ENCODE measurements at places on chromosomes 2 and 18.

DNA sequence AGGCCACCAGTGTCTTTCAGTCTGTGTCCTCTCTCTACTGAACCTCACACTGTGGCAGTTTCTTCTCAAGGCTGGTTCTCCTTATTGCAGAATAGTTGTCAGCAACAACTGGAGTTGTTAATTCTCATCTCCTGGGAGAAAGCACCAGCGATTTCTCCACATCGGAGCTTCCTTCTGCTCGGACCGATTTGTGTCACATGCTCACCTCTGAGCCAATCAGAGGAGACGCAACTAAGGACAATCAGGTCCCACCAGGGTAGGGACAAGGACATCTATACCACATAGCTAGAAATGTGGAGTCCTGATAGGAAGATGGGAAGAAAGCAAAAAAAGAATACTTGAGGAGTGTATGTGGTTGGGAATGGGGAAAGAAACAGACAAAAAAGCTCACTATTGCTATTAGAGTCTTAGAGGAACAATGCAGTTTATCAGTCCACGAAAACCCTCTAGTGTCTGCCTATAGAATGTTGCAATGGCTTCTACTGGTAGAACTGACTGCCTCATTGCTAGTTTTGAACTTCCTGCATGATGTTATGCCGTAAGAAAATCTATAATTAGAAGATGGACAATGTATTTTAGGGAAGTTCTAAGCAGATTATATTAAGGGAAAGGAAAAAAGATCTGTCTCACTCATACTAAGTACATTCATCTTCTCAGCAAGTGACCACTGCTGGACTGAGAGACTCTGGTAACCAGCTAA is 169.7 kb downstream of the CDCA7 start:
- peak; percentile 87 for DNase-seq

DNA sequence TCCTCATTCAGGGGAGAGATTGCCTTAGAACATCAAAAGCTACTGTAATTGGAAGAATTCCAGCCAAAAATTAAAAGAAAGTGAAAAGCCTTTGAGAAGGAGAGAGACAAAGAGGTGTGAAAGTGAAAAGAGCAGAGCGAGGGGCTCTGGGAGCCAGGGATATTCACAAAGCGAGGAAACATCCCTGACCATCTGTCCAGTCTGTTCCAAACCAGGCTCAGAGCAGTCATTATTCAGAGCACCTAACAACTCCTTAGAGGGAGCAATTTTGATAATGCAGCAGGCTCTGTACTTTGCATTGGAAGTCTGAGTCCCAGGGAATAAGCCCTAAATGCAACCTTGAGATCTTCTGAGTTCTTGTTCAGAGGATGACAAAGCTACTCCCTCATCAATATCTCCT is 119.1 kb upstream of the LYPD1 start:
- DNase-seq, result no peak

- no peak for DNase-seq
These were observed 199.4 kb downstream of the SPP2 start for GRCh38 chr2:234249873-234250272.

DNA sequence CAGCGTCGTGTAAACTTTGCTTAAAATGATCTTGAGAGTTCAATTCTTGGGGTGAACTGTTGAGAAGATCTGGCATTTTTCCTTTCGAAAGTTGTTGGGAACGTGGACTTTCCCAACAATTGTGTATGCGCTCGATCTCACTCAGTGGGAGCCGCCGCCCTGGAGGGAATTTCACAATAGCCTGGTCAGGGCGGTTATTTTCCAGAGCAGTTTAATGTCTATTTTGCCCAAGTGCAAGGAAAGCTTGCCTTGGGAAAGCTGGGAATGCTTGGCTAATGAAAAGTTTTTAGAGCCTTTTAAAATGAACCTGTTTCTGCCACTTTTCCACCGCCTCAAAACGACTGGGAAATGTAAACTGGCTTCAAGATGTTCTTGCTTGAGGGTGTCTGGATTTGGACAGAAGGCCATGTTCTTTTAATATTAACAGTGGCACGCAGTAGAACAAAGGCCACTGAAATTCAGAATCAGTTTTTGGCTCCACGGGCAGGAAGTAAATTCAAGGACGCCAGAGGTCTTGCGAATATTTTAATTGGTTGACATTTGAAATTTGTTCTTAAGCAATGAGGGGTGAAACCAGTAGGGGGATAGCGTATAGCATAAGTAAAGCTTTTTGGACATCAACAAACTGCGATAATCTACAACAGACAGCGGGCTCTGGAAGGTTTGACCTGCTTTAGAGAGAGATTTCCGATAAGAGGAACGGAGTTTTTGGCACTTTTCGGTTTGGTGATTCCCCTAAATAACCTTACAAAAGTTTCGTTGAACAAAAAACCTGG is 1.2 kb downstream of the CFLAR start:
- peak; percentile 96 for DNase-seq

DNA sequence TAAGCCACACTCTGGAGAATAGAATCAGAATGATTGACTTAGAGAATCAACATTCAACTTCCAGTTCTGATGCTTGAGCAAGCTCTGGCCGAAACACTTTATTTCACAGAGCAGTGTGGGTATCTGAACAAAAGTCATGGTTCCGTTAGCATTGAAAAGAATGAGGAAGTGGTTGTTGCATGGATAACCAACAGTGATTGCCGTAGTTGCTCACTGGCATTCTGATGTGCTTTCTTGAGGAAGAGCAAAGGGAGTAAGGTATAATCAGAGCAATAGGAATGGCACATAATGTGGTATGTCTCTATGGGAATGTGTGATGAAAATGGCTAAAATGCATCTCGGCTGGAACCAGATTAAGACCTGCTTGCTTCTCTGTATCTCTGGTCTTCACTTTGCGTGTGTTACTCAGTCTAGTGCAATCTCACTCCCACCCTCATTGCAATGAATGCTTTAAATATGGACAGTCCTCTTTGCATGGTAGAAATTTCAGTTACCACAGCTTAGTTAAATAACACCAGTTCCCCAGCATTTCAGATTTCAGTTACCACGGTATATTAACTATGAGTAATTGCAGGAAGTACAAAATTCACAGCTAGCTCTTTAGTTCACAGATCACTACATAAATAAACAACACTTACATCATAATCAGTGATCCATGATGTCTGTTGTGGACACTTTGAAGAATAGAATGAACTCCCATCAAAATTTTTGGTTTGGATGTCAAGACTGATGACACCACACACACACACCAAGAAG is 7.8 kb upstream of the RAB12 start:
- DNase-seq, result peak; percentile 69

DNA sequence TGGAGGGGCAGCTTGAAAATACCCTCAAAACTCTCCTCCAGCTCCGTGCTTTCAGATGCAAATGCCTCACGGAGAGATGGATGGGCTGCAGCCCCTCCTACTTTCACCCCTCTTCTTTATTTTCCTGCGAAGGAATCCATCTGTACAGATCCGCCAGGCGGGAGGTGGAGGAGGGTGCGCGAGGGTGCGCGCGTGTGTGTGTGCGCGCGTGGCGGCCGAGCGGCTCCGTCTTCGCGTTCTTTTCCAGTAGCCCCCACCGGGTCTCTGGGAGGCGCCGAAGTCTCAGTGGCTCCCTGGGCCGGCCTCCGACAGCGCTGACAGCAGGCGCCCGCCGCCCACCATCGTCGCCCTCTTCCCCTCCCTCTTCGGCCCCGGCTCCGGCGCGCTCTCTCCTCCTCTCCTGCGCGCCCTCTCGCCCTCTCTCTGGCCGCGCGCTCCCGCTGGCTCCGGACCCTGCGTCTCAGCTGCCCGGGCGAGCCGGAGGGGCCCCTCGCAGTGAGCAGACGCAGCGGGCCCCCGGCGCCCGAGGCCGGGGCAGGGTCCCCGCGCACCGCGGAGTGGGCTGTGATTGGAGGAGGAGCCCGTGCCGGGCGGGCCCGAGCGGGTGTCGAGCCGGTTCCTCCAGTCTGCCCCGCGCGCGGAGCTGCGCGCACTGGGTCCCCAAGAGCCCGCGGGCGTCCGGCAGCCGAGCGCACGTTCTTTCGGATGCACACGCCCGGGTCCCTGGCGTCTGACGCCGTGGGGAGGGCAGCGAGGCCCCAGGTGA is at the start of gene CDH7:
Gene CDH7 (plus strand): TSS at position 624 of the 766 bp plus-strand sequence. CDS start 11,831 bp downstream, outside the sequence.
- DNase-seq, result no peak

GRCh38 chr2:191862156-191862775 is 15.4 kb upstream of the CAVIN2 start:
- DNase-seq, result no peak

DNA sequence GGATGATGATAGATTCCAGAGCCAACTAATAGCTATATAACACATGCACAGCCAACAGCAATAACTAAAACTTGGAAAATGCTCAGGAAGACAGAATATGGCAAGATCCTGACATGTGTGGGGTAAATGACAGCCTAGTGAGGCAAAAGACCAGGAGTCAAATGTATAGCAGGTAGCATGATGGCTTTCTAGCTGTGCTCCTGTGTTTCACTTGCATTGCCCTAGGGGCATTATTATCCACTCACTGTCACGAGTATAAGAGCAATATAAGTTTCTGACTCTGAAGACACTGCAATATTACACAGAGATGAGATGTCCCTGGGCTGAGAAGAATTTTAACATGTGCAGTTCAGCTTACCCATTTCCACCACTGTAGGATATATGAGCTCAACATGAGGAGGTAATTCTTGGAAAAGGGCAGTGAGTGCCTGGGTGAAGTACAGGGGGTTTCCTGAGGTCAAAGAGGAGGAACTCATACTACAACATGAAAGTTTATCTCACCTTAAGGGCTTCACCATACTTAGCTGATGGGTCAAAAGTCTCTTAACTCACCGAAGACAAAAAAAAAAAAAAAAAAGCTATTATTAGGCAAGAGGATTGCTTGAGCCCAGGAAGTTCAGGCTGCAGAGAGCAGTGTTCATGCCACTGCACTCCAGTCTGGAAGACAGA is 1385.6 kb upstream of the SLC39A10 start:
- DNase-seq, result no peak

GRCh38 chr2:17375262-17375661 is 143.0 kb downstream of the RAD51AP2 start:
- no peak for DNase-seq

DNA sequence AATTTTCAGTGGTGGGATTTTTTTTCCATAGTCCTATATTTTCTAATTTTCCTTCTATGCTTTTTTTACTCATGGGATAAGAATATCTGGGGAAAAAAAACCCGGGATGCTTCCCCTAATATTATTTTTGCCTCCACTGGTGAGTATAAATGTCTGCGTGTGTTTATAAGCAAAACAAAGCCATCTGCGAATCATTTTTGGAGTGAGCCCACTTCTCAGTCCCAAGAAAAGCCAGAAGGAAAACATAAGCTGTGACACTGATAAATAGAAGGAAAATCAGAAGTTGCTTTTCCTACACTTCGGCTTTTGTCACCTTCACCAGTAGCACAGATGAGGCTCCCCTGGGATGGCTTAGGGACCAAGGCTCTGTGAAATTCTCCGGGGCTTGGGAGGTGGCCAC is 134.7 kb upstream of the PID1 start:
- DNase-seq, result no peak

DNA sequence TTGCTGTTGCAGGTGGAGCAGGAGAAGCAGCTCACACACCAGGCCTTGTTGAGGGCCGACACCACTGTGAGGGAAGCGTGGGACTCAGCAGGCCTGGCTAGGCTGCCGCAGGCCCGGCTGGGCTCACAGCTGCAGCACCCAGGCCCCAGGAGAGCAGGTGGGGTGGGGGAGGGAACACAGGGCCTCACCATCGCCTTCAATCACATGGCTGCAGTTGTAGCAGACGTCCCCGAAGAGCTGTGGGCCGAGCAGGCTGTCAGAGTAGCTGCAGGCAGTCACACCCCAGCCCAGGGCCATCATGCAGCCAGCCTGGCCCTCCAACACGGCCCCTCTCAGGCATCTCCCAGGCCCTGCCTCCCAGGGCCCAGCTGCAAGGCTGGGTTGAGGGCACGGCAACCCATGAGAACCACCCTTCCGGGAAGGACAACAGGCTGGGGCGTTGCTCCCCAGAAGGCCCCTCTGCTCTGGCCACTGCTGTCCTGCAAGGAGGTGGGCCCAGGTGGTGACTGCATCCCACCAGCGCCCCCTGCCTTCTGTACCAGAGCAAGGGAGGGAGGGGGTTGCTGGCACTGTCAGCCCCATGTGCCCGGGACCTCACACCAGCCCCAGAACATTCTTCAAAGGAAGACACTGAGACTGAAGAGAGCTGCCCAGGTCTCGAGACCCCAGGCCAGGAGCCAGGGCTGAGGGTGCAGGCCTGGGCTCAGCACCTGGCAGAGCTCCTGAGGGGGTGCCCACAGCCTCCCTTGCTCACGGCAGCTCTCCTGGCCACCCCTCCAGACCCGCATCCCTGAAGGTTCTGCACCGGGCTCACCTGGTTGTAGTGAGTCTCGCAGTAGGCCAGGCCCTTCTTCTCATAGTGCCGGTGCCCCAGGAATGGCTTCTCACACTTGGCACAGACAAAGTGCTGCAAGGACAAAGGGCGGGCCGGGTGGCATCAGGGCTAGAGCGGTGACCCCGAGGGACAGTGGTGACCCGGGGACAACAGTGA is 5.6 kb upstream of the GPR17 start:
- DNase-seq, result no peak

DNA sequence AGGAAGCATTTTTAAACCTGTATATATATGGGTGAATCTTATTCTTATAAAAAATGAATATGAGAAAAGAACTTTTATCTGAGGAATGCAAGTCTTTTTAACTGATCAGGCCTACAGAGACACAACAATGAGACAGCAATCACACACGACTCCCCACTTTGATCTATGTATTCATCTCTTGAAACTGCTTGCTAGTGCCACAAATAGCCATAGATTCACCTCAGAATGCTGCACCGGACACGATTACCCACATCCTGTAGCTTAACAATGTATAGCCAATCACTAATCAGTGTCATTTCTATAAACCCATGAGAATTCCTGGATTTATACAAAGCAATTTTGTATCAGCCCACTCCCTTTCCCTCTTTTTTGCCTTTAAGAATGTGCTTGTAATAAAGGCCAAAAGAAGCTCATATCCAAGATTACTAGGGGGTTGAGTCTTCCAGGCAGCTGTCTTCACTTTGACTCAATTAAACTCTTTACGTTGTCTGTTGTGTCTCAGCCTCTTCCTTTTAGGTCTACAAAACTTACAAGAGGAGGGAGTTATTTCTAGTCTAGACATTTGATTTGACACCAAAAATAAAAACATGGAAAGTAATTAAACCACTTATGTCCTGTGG is 94.9 kb downstream of the MBD2 start:
- DNase-seq, result no peak

- DNase-seq, result no peak
These were observed 857.4 kb upstream of the CDH2 start for GRCh38 chr18:29034113-29034856.

DNA sequence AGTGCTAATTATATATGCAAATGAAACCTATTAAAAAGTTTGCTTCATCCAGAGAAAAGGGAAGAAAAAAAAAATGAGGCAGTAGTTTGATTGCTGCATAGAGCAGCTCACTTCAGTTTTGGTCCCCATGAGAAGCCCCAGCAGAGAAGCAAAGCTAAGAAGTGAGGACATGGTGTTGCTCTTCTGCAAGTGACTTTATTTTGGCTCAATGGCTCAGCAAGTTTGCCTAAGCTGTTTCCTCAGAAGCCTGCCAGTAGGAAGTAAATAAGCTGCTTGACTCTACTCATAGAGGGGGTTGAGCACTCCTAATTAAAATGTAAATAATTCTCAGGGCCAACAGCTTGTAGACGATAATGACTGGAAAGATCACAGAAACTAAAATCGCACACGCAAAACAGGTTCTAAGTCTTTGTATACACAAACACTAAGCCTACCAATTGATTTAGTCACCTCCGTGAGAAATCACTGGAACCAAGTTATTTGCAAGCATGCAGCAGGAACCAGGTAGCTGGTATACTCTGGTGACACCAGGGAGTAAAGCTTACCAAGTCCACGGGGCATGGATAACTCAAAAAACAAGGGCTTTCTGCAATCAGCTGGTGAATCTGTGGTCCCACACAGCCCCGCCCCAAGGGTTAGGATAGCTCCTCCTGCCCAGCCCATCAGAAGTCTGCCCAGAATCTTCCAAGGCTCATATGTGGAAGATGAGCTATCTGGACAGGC is 39.7 kb upstream of the NABP1 start:
- no peak for DNase-seq

- DNase-seq, result no peak
These were observed 91.5 kb upstream of the LDLRAD4 start for GRCh38 chr18:13126966-13127598.
